ENCODE measurements at places on chromosomes 5 and 9.

DNA sequence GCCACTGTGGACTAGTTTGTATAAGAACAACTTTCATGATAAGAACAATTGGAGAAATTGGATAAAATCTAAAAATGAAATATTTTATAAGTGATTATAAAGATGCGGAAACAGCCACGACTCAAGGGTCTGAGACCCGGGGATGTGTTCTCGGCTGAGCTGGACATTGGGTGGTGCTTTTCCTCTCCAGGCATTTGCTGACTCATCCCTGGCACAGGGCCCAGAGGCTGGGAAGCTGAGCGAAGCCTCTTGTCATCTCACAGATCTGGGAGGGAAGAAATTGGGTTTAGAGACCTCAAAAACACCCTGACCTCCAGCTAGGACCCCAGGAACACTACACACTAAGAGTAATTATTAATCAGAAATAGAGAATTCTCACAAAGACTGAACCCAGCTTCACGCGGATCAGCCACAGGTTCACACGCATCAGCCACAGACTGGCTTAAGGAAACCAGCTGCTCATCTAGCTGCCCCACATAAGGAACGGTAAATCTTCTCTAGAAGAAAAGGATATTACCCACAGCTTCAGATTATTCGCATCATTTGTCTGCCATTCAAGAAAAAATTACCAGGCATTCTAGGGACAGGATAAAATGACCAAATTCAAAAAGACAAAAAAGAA, 2.8 kb upstream of the OR2V1 start:
- DNase-seq = peak; percentile 41
- H3K36me3 ChIP-seq = no peaks in the 10 kb centered on the region
- no peaks in the 10 kb centered on the region for H3K27me3 ChIP-seq
- no peaks in the 10 kb centered on the region for H3K4me1 ChIP-seq
- no peak overlapping the region for H3K4me3 ChIP-seq

DNA sequence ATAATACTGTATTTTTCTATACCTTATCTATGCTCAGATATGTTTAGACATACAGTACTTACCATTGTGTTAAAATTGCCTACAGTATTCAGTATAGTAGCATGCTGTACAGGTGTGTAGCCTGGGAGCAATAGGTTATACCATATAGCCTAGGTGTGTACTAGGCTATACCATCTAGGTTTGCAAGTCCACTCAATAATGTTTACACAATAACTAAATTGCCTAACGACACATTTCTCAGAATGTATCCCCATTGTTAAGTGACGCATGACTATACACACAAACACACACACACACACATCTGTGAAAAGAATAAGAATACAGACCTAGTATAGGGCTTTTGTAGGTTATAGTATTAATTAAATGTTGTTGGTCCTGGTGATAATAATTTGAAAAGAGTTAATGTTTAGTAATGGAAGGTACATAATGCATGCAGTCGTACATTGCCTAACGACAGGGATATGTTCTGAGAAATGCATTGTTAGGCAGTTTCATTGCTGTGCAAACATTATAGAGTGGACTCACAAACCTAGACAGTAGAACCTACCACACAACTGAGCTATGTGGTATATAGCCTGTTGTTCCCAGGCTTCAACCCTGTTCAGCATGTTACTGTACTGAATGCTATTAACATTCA, 13.6 kb downstream of the TDRD7 start:
- no peak overlapping the region for H3K4me3 ChIP-seq
- no peak for DNase-seq
- no peaks in the 10 kb centered on the region for H3K36me3 ChIP-seq
- no peak overlapping the region for H3K27ac ChIP-seq
- H3K4me1 ChIP-seq = no peaks in the 10 kb centered on the region
- H3K27me3 ChIP-seq = no peaks in the 10 kb centered on the region

DNA sequence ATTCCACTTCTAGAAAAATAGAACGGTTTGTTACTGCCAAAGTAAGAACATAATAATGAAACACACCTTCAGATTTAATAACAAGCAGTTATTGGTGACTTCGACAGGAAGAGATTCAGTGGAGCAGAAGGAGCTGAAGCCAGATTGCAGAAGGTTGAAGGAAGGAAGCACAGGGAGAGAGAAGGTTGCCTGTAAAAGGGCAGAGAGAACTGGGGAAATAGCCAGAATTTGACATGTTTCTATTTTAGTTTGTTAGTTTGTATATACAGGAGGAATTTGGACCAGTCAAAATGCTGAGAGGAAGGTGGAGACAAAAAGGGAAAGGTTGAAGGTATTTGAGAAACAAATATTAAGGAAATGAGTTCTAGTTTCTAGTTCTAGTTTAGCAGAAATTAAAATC, 269.2 kb upstream of the ELAVL2 start:
- no peaks in the 10 kb centered on the region for H3K4me1 ChIP-seq
- H3K27ac ChIP-seq = no peak overlapping the region
- no peaks in the 10 kb centered on the region for H3K36me3 ChIP-seq
- DNase-seq = no peak
- H3K27me3 ChIP-seq = no peaks in the 10 kb centered on the region

DNA sequence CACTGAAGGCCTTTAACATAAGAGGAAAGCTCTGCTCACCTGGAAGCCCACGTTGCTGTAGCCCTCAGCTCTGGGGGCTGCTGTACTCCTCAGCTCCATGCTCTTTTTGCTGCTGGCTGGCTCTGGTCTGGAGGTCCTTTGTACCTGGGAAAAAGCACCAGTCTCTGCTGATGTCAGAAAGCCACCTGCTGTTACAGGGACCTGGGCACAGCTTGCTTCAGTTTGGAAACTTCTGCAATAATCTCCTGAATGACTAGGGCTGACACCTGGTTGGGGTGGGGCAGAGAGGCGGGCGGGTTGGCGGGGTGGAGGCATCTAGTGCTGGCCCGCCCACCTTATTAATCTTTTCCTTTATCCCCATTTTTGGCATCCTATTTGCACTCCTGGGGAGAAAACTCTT, at the start of gene SLC28A3:
Gene SLC28A3, minus strand, starts transcription at position 224 of the 400 bp plus-strand sequence. Its CDS starts 125 bp downstream, at position 99.
- H3K4me1 ChIP-seq = peaks cover 9% of the 10 kb centered on the region
- H3K36me3 ChIP-seq = no peaks in the 10 kb centered on the region
- no peak within 1 kb of the TSS for H3K27ac ChIP-seq
- H3K4me3 ChIP-seq = no peak within 1 kb of the TSS
- DNase-seq = no peak

GRCh38 chr9:6894135-6894534, 136.4 kb downstream of the KDM4C start:
- DNase-seq = no peak
- H3K4me3 ChIP-seq = no peak overlapping the region
- no peaks in the 10 kb centered on the region for H3K27me3 ChIP-seq
- H3K27ac ChIP-seq = no peak overlapping the region
- no peaks in the 10 kb centered on the region for H3K4me1 ChIP-seq

- H3K4me1 ChIP-seq = no peaks in the 10 kb centered on the region
- H3K36me3 ChIP-seq = no peaks in the 10 kb centered on the region
- DNase-seq = peak; percentile 4
Observed at GRCh38 chr9:74953235-74953751, 581 bp upstream of the C9orf40 start.

GRCh38 chr9:4864698-4865097, 72.0 kb downstream of the RCL1 start:
- H3K4me1 ChIP-seq = no peaks in the 10 kb centered on the region
- H3K27ac ChIP-seq = no peak overlapping the region
- H3K4me3 ChIP-seq = no peak overlapping the region
- peaks cover 7% of the 10 kb centered on the region for H3K36me3 ChIP-seq
- no peak for DNase-seq
- H3K27me3 ChIP-seq = no peaks in the 10 kb centered on the region

DNA sequence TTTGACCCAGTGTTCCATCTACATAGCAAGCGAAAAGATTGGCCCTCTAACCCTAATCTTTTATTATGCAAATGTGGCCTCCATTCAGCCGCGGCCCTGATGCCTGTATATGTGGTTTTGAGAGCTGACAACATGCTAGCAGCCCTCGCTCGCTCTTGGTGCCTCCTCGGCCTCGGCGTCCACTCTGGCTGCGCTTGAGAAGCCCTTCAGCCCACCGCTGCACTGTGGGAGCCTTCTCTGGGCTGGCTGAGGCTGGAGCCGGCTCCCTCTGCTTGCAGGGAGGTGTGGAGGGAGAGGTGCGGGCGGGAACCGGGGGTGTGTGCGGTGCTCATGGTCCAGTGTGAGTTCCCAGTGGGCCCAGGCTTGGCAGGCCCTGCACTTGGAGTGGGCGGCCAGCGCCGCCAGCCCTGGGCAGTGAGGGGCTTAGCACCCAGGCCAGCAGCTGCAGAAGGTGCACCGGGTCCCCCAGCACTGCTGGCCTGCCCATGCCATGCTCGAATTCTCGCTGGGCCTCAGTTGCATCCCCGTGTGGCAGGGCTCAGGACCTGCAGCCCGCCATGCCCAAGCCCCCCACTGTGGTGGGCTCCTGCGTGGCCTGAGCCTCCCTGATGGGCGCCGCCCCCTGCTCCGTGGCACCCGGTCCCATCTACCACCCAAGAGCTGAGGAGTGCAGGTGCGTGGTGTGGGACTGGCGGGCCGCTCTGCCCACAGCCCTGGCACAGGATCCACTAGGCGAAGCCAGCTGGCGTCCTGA, 757.5 kb upstream of the CTNND2 start:
- DNase-seq = no peak
- no peaks in the 10 kb centered on the region for H3K36me3 ChIP-seq
- no peaks in the 10 kb centered on the region for H3K4me1 ChIP-seq
- H3K27ac ChIP-seq = no peak overlapping the region
- no peak overlapping the region for H3K4me3 ChIP-seq

DNA sequence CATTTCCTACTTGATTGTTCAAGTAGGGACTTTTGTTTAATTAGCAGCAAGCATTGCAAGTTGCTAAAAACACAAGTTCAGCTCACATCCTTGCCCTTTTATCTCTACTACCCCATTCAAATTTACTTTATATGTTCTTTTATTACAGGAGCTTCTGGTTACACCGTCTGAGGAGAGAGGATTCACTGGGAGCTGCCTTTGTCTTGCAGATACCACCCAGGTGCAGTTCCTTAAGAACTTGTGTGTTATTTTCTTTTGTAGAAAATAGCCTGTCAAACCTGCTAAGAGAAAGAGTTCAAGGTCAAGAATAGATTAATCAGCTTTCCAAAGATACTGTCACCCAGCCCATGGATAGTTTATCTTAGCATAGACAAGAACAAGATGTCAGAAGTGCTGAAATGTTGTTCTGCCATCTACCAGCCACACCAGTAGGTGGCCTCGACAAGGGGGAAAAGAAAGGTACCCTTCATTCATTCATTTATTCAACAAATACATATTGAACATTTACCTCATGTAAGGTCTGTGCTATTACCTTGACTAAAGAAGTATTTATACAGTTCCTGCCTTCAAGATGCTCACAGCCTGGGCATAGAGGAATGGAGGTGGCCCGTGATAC, 750.3 kb downstream of the MAT2B start:
- DNase-seq = no peak
- no peaks in the 10 kb centered on the region for H3K27me3 ChIP-seq
- H3K36me3 ChIP-seq = no peaks in the 10 kb centered on the region
- no peak overlapping the region for H3K27ac ChIP-seq
- no peaks in the 10 kb centered on the region for H3K4me1 ChIP-seq
